ENCODE measurements at places on chromosomes 4 and X.

DNA sequence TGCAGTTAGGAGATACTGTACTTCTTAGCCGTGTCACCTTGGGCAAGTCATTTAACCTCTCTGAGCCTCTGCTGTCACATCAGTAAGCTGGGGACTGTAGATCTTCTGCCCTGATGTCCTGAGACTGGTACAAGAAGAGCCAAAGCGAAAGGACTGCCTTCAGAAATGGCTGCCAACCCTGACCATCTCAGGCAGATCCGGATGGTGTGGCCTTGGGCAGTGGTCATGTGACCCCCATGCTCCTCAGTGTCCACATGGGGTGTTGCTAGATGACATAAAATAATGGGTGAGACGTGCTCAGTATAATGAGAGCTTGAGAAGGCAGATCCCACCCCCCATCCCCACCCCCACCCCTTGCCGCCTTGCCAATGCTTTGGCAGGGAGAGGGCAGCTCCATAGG, 60.4 kb upstream of the MTM1 start:
- no peak for DNase-seq

GRCh38 chr4:165814256-165815020, 58.6 kb upstream of the TLL1 start:
- no peak for DNase-seq

GRCh38 chr4:6925357-6925836, 15.8 kb downstream of the TBC1D14 start:
- peak; percentile 70 for DNase-seq

DNA sequence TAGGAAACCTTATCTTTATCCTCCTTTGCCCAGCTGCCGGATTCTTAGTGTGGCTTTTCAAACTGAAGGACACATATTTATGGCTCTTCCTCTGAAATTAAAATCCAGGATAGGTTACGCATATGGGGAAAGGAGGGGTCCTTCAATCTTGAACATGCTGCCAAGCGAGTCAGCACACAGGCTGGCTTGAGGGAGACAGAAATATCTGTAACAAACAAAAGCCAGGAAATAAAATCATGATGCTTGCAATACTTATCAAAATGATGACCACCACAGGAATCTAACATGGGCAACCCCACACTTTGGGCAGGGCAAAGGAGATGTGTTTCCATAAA, 196.4 kb upstream of the LDB2 start:
- DNase-seq: no peak

- DNase-seq: peak; percentile 57
Measured at GRCh38 chr4:70671091-70671490, 4.8 kb upstream of the JCHAIN start.

- DNase-seq: no peak
Measured at GRCh38 chrX:48715072-48715471, 18.5 kb downstream of the SUV39H1 start.

- DNase-seq: no peak
Measured at GRCh38 chr4:46889410-46889809, 19.6 kb downstream of the COX7B2 start.

DNA sequence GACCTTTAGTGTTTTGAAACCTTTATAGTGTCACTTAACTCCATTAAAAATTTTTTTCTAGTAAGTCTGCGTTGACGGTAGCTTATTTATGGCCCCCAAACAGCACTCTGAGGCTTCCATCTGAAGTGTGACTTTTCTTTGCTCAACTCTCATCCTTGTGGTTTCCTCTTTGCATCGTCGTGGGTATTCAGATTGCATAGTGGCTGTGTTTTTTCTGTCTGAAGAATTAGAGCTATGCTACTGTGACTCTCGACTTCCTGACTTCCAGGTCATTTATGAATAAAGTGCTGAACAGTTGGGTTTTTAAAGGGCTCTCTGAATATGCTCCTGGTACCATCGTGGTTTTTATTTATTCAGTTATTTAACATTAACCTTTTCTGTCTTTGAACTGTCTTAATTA, 44.9 kb downstream of the JADE1 start:
- peak; percentile 5 for DNase-seq

GRCh38 chr4:67124716-67125115, 420.6 kb downstream of the CENPC start:
- DNase-seq: no peak

DNA sequence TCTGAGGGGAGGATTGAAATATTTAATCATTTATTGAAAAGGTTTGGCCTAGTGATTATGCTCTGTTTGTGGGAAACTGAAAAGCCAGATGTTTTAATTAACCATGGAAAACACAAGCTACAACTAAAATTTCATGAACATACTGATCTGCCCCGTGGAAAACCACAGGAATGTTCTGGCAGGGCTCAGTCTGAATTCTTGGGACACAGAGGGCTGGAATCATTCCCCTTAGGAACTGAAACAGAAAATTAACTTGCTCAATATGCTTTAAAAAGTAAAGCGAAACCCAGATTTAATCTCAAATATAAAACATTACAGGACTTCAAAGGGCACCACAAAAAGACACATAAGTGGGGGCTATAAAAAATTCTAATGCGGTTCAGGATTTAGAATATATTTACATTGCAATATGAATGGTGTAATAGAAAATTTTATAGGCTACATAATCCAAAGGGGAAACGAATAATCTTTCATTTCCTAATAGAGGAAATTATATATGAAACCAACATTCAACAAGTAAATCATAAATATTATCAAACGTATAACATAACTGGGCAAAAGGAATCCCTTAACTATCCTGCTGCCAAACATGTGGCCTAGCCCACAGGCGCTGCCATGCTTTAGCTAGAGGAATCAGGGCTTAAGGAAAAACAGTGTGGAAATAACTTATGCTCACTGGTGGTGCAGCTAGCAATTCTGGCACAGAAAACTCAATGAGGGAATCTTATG, 70.9 kb downstream of the APBB2 start:
- DNase-seq: no peak

DNA sequence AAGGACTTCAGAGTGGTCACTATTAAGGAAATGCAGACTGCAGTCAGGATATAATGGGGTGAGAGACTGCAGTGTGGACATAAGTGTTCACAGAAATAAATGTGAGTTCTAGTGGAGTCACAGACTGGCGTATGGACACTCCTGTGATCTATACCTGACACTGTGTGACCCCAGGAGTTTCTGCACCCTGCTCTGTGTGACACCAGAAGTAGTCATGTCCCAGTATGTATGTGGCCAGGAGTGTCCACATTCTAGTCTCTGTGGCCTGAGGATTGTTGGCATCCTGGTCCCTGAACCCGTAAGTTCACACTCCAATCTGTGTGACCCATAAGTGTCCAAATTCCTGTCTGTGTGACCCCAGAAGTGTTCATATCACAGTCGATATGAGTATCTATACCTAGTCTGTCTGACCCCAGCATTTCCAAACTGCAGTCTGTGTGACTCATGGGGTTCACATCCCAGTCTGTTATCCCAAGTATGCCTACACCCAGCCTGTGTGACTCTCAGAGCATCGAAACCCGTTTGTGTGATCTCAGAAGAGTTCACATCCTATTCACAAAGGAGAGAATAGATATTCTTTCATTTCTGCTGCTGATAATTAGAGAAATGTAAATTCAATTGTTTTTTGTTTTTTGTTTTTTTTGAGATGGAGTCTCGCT, 16.3 kb downstream of the WDR13 start:
- DNase-seq: no peak

DNA sequence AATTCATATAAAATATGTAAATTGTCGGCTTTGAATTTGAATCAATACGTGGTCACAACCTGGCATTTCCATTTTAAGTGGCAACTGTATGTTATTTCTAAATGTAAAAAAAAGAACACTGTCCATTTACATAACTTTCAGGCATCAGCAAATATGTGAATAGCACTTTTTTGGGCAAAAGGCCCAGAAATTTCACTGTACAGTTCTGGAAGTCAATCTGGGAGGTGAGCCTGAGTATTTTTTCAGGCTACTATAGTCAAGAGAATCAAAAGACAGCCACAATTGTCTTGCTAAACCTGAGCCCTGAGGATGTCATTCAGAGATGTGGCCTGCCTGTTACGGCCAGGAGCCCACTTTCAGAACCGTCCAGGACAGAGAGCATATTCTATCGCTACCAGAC, 543.9 kb upstream of the MAGEB2 start:
- no peak for DNase-seq

- no peak for DNase-seq
Measured at GRCh38 chrX:55030271-55031205, at the start of gene ALAS2. Gene ALAS2, minus strand, starts transcription at chrX:55030977. Its CDS starts 4,977 bp downstream, at chrX:55026000.

DNA sequence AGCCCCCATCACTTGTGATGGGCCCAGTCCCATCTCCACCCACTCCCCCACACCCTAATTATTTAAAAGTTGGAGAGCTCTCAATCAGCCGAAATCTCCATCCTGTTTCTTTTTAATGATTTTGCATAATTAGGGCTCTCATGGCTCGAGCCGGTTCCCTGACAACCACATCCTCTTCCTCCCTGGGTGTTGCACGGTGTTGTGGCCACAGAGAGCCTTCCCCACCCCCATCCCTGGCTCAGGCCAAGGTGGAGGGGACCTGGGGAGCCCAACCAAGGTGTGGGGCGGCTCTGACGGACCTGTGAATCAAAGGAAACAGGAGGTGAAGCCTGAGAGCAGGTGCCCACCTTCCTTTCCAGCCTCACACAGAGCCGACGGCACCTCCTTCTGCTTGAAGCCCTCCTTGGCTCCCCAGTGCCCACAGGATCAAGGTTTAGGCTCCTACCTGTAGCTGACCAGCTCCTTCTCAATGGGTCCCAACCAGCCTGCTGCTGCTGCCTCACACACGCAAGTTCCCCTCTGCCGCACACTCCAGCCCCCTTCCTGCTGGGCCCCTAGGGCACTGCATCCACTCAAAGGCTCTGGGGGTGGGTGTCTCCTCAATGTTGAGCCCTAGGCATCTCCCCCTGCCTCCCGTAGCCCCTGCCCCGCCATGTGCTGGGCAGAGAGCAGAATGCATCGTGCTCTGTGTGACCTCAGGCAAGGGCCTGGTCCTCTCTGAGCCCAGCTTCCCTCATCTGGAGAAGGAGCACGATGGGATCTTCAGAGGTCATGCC, 68.7 kb downstream of the WFS1 start:
- no peak for DNase-seq

DNA sequence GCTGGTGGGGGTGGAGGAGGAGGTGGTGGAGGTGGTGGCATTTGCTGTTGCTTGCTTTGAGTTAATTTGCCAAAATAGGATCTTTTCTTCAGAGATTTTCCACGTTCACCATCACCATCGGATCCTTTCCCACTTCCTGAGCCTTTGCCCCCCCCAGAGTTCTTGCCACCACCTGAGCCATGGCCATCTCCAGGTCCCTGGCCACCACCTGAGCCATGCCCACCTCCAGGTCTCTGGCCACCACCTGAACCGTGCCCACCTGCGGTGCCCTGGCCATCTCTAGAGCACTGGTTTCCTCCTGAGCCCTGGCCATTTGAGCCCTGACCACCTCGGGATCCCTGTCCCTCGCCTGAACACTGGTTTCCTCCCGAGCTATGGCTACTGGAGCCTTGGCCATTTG, 1.9 kb downstream of the IRS4 start:
- DNase-seq: no peak

GRCh38 chr4:74118600-74119338, 19.8 kb upstream of the CXCL2 start:
- no peak for DNase-seq

DNA sequence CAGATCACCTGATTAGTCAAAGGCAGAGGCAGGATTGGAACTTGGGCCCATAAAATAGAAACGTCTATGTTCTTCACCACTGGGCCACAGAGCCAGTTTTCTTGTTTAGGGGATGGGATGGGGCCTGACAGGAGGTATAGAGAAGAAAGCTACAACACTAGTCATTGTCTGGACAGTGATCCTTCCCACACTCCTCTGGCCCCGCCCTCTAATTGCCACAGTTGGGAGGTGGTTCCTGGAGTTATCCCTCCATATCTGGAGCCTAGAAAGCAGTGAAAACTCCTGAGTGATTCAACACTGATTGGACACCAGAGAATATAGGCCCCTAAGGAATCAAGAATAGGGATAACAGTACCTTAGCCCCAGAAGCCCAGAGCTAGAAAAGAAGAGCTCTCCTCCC, 22.9 kb downstream of the RASL11B start:
- no peak for DNase-seq

GRCh38 chr4:145884775-145885174, 53.8 kb downstream of the ZNF827 start:
- no peak for DNase-seq

GRCh38 chr4:122781486-122781885, 45.1 kb upstream of the FGF2 start:
- DNase-seq: no peak

DNA sequence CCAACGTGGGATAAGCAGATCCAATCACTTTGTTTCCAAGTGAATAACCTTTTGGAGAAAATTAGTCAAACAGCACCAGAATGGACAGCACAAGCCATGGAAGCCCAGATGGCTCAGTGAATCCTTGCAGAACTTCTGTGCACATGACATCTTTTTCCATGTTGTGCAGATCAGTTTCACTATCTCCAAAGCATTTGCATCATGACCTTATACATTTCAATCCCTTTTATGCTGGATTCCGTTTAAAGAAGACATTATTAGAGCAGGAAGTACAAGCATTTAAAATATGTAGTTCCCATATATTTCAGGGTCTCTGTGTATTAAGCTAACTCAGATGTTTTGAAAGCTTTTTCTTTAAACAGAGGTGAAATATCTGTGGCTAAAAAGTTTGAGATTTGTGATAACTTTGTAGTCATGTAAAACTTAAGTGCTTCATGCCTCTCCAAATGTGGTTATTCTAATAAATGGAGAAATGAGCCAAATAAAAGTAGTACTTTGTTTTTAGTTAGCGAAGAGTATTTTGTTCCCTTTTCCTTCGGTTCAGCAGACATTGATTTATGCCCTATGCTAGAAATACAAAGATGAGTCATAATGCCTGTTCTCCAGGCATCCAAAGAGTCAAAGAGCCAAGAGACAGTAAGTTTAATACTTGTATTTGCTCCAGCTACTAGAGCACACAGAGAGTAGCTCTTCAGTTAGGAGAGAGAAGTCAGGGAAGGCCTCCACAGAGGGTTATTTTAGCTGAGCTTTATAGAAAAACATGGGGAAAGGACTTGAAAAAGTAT, 39.0 kb downstream of the PLAC8 start:
- DNase-seq: peak; percentile 47
